Eye (tissue), 1 donor: ENCODE measurements at places on chromosomes 3 and 15.

DNA sequence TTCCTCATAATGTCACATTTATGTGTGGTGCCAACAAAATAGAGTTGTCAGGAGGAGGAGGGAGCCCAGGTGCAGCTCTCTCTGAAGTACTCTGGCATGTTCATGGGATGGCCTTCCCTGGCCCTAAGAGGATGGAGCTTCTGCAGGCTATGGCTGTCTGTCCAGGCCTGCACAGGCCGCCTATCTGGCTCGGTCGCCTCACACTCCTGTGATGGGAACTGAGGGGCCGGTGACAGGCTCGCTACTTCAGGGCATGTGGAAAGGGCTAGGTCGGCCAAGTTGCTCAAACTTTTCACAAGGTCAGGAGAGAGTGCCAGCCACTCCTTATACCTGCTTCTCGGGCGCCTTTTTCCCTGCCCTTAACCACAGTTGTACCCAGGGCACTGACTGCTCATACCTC is 51.1 kb downstream of the SOX14 start:
- no peak for DNase-seq

- DNase-seq = peak; percentile 22
Observed at GRCh38 chr15:96273317-96274086, 57.0 kb upstream of the NR2F2 start.

DNA sequence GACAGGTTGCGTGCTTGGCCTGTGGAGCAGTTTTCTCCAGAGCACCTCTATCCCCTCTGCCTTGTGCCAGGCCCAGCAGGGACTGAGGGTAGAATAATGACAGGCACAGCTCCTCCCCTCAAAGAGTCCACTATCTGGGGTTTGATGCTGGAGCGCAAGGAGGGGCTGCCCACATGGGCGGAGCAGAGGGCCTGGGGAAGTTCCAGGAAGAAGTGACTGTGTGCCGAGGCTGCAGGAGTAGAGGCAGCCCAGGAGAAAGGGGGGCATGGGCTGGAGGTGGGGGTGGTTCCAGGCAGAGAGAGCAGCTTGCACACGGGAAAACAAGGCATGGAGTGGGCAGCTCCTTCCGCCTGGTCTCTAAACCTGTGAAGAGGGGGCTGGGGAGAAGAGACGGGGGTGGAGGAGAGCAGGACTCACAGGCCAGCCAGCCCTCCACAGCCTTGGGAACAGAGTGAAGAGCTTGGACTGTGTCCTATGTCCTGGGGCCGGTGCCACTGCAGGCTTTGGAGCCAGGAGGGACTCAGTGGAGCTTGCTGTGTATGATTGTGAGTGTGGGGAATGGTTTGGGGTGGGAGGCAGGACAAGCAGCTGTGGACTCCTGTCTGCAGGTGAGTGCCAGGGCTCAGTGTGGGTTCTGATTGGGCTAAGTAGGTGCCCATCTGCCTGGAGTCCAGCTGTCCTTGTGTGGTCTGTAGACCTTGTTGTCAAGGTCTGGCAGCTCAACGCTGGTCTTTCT is 48.1 kb downstream of the APBA2 start:
- no peak for DNase-seq

DNA sequence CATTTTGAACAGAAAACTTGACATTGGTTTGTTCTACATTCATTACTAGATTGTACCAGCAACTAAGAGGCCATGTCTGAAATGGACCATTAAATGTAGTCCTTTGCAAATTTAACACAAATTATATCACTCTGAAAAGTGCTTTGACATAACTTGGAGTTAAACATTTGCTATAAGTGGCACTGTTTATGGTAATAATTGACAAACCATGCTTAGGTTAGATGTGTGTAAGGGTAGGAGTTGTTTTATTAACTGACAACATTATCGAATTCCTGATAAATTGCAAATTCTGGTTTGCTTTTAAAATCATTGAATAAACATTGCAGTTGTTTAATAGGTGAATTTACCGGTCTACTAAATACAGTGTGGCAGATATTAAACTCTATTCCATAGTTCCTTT is 6.1 kb upstream of the TMEM207 start:
- DNase-seq = no peak

DNA sequence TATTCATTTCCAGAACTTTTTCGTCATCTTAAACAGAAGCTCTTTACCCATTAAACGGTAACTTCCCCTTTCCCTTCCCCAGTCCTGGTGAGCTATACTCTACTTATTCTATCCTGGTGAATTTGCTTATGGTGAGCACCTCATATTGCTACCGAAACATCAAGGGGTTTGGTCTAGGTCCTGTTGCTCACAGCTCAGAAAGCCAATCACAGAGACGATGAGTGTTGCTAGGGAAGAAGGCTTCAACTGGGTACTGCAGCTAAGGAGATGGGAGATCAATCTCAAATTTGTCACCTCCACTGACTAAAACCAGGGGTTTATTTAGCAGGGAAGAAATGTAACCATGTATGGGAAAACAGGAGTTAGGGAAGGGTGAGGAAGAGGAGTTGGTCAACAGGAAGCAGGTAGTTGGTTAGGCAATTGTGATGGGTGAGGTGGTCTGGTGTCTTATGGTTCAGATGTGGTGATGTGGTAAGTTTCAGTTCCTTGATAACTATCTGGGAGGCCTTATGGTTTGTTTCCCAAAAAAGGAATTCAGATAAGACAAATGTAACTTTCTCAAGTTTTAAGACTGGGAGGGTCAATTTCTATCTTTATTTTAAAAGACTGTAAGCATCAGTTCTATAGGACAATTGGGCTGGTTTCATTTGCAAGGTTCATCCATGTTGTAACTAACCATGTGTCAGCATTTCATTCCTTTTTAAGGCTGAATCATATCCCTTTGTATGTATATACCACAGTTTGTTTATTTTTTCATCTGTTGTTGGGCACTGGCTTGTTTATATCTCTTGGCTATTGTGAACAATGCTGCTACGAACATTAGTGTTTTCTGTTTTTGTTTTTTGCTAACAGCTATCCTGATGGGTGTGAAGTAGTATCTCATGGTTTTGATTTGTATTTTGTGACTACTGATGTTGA is 24.3 kb downstream of the ARHGAP11B start:
- no peak for DNase-seq

DNA sequence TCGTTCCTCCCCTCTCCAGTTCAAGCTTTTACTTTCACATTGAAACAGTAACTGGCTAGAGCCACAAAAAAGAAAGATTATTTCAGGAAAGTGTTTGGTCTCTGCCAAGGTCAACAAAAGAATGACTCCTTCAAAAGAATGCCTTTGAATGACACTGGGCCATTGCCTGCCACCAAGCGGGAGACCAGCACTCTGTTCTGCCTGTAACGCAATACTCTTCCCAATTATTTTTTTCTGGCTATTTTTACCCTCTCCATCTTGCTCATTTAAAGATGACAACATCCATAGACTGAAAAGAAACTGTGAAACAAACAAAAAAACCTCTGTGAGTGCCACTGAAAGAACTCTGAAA is 37.3 kb downstream of the EHHADH start:
- DNase-seq = no peak

GRCh38 chr3:39101022-39101689 is 6.3 kb downstream of the GORASP1 start:
- DNase-seq = peak; percentile 45

- peak; percentile 65 for DNase-seq
Observed at GRCh38 chr3:48845170-48845569, 2.5 kb downstream of the PRKAR2A start.

DNA sequence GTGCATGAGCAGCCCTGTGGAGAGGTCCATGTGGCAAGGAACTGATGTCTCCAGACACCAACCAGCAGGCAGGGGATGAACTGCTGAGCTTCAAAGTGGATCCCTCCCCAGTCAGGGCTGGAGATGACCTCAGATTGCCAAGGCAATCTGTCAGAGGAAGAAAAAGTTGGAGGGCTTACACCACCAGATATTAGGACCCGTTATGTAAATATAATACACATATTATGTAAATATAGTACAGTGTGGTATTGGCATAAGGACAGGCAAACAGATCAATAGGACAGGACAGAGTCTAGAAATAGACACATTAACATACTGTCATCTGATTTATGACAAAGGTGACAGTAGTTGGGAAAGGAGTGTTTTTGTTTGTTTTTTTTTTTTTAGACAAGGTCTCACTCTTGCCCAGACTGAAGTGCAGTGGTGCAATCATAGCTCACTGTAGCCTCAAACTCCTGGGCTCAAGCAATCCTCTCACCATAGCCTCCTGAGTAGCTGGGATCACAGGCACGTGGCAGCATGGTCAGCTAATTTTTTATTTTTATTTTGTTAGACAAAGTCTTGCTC is 18.0 kb upstream of the RAB7A start:
- DNase-seq = no peak

- DNase-seq = no peak
Observed at GRCh38 chr3:16143861-16144447, 30.5 kb upstream of the GALNT15 start.

DNA sequence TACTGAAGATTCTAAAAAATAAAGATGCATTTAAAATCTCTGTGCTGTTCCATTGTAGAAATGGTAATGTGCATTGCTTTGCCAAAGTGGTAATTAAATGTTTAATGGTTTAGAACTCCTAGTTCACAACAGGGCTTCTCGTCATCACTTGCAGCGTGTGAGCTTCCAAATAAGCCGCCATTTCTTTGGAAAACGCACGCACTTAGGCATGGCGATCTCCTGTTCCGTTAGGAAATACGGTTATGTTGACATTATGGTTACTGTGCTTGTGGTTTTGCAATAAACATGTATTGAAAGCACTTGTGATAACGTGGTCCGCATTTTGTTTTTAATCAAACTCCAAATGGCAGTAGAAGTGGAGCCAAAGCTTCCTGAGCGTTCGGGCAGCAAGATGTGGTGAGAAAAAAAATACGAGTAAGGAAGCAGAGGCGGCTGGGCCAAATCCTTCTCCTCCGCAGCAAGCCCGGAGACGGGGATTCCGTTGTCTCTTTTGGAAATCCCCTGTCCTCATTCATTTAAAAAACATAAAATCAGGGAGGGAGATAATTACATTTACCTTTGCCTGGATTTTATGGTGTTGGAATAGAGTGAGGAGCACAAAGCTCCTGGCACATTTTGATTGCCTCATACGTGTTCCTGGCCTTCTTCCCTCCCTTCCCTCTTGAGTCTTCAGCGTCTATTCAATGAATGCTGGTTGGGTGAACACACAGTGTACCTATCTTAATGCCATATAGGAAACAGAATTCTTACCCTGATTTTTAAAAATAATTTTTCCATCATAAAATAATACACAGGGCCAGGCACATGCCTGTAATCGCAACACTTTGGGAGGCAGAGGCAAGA is 97.5 kb downstream of the SLC49A4 start:
- DNase-seq = no peak
